Daoy (cell line): ENCODE measurements at places on chromosomes 1 and 21.
A peak's percentile ranks its signal among the peaks of the same experiment; 100 is the strongest.

GRCh38 chr1:113433184-113433583 is 42.9 kb downstream of the MAGI3 start:
- no peak for DNase-seq

- DNase-seq = no peak
Measured at GRCh38 chr1:29532751-29533150, 296.4 kb downstream of the PTPRU start.

DNA sequence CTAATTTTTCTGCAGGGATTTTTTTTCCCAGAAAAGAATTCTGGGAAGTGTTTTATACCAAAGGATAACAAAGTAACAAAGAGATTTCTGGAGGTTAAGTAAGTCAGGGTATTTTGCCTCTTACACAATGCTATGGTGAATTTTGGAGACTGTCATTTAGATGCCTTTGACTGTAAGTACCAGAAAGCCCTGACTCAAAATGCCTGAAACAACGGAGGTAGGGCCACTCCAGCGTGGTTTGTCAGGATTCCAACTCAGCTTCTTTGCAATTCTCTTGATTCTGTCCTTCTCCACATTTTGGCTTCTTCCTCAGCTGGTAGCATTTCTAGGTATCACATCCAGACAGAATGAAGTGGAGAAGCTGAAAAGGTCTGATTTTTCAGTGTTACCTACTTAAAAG is 106.5 kb downstream of the UCHL5 start:
- DNase-seq = peak; percentile 6

GRCh38 chr1:211632117-211632807 is 43.2 kb downstream of the NEK2 start:
- peak; percentile 73 for DNase-seq

- peak; percentile 53 for DNase-seq
Measured at GRCh38 chr1:8412183-8412831, 94.4 kb downstream of the SLC45A1 start.

DNA sequence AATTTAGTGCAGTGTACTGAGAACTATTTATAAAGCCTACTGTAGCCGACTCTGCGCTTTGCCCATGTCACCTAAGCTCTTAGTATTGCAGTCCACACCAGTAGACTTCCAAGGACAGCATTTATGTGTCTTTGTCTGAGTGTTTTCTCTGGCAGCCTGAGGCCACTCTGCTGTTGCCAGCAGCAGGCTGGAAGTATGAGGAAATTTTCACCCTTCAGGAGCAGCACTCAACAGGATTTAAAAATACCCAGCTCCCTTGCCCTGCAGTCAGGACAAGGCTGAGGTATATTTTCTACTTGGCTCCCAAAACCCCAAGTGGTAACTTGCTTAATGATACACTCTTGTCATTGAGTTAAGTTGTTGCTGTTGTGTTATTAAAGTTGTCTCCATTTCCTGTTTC is 230.1 kb downstream of the SRGAP2C start:
- no peak for DNase-seq

DNA sequence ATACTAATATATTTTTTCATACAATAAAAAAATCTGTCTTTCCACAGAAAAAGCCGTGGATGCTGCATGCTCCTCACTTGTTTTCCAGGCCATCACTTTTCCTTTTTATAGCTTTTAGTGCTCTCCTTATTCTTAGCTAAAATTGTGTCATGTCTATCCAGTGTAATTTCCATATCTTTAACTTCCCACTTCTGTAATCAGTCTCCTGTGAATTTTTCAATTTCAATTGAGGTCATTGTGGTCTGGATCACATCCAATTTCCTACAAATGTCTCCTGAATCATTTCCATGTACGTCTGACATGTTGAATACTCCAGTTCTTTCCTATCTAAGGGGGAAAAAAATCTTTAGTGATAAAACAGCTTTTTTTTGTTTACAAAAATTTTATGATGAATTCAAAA is 838.2 kb upstream of the B3GALT2 start:
- peak; percentile 19 for DNase-seq

GRCh38 chr1:45103534-45103933 is 91.5 kb downstream of the UROD start:
- DNase-seq = no peak

DNA sequence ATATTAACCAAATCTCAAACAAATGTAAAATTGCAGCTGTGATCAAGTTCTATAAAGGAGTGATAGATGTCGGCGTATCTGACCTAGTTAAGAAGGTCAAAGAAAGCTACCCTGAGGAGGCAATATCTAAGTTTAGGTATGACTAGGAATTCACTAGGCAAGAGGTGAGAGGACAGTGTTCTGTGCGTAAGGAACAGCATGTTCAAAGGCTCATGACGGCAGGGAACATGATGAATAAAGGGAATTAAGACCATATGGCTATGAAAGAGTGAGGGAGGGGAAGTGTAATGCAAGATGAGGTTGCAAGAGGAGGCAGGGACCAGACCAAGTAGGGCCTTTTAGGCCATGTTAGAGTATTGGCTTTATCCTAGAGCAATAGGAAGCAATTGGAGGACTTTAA is 8.6 kb downstream of the LIX1L start:
- DNase-seq = no peak

DNA sequence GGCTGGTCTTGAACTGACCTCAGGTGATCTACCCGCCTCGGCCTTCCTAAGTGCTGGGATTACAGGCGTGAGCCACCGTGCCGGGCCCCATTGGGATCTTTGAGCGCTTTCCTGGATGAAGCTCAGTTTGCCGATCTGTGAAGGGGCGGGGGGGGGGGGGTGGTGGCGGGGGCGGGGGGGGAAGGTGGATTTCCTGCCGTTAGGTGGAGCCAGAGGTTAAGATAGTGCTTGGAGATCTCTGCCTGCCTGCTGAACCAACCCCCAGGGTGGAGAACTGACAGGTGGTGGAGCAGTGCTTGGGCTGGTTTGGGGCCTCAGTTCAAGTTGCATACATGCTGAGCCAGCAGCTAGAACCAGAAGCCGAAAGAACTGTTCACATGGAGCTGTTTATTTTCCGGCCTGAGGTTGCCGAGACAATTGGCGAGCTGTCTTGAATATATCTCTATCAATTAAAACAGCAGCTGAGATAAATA is 1.7 kb downstream of the TMCC2 start:
- DNase-seq = peak; percentile 78

DNA sequence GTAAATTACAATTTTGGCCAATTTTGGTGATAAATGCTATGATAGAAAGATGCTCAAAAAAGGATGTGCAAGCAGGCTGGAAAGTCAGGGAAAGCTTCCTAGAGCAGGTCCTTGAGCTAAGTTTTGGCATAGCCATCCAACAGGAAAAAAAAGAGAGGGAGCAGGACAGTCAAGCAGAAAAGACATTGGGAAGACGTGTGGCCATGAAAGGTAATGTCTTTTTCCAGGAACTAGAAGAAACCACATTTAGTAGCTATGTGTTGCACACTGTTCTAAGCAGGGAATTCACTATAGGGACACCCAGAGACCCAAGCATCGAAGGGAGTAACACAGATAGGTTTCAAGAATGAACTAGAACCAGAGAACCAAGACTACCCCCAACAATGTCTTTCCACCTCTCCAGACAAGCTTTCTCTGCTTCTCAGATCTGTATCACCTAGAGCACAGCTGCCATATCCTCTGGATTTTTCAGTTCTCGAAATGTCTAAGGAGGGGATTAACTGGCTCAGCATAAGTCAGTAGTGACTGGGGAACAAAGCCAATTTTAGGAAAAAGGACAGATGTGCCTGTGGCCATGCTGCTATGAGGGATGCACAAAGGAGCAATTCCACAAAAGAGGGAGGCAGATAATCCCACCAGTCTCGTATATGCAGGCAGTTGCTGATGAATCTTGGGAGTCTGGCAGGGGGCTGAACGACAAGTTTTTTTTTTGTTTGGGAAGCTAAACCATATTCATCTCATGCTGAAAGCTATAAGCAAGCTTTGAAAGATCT is 97.1 kb upstream of the DAB1 start:
- DNase-seq = no peak

GRCh38 chr1:21294266-21294989 is 4.2 kb upstream of the ECE1 start:
- DNase-seq = peak; percentile 82

- DNase-seq = no peak
Measured at GRCh38 chr1:244030481-244031040, 20.5 kb upstream of the ZBTB18 start.

DNA sequence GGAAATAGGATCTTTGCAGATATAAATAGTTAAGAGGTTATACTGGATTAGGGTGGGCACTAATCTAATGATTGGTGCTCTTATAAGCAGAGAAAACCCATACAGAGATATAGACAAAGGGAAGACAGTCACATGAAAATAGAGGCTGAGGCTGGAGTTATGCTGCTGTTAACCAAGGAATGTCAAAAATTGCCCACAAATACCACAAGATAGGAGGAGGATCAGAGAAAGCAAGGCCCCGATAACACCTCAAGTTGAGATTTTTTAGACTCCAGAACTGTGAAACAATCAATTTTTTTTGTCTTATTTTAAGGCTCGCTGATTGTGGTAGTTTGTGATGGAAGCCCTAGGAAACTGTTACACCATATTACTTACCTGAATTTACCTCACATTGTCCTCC is 513.2 kb downstream of the COL11A1 start:
- DNase-seq = no peak

DNA sequence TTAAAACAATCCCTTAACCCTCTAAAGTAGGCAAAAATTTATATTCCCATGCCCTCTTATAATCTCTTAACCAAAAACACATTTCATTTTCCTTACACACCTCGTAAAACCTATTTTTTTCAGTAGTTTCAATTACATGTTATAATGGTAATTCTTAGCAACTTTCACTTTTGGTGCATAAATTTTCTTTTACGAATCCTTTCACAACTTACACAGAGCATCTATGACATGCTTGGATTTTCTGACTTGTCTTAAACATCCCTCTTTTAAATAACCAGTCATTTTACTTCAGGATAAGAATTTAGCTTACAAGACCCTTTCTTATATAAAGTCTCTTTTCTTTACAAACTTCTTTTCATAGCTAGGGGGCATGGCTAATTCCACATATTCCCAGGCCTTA is 8.9 kb upstream of the MRPL55 start:
- DNase-seq = no peak

DNA sequence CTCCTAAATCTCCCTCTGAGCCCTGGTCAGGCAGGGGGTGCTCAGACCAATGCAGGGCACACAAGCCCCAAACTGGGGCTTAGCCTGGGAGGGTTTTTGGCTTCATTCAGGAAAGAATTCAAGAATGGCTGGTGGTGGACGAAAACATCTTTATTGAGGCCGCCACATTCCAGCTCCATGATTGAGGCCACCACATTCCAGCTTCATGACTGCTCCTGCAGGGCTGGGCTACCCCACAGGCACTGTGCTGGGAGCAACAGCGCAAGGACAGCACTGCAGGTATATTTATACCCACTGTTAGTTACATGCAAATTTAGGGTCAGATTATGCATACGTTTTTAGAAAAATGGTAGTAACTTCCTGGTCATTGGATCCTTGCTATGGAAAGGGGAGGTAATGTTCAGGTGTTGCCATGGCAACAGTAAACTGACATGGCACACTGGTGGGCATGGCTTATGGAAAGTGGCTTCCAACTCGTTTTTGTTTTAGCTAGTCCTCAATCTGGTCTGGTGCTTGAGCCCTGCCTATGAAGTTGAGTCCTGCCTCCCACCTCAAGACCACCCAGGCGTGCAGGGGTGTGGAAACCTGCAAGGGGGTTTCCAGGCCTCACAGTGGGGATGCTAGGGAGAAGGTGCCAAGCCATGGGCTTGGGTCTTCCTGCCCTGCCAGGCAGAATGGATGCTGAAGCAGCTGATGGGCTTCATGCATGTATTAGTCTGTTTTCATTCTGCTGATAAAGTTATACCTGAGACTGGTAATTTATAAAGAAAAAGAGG is 348.7 kb upstream of the AJAP1 start:
- DNase-seq = no peak

DNA sequence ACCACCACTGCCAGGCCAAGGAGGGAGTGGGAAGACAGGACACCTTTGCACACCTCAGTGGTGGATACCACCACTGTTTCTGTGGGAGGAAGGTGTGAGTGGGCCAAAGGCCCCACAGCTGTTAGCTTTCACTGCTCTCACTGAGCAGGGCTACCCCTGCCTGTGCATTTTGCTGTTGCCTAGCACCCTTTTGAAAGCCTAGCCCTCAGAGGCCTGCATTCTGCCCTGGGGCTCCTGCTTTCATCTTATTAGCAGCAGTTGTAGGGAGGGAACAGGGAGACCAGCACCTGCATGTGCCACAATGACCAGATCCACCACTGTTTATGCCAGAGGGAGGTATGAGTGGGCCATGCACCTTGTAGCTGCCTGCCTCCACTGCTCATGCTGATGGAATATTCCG is 110.9 kb upstream of the C21orf91 start:
- DNase-seq = no peak

GRCh38 chr1:117735045-117735992 is 129.5 kb downstream of the TENT5C start:
- DNase-seq = peak; percentile 73

DNA sequence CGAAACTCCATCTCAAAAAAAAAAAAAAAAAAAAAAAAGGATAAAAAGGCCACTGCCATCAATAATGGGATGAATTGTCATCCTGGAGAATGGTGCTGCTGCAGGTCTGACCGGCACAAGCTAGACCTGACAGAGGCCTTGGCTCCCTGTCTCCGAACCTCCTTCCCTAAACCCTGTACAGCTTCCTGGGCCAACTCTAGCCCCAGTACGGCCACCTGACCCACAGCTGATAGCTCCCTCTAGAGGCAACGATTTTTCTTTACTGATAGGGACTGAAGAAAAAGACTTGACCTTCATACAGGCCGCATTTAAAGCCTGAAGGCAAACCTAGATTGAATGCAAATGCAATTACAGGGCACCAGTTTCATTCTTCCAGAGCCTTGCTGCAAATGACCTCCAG is 30.7 kb downstream of the NOL9 start:
- DNase-seq = peak; percentile 43

GRCh38 chr1:53361541-53361961 is 33.7 kb upstream of the LRP8 start:
- no peak for DNase-seq

GRCh38 chr1:83998205-83998497 is 781 bp downstream of the TTLL7 start:
- peak; percentile 63 for DNase-seq

DNA sequence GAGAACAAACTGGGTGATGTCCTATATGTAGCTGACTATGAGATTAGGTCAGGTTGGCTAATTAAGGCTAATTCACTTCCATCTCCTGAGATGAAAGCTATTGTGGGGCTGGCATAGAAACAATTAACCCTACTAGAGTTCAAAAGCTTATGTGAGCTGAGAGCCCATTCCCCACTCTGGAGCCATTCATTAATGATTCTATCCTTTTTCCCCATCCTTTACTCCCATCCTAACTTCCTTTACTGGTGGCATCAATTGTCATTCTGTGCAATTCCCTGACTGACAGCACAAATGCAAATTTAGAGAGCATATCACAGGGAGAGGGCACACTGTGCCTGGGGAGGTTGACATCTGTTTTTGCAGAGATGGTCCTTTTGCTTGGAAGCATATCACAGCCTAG is 103.9 kb downstream of the URB2 start:
- DNase-seq = no peak

GRCh38 chr1:107225706-107226105 is 84.9 kb downstream of the NTNG1 start:
- no peak for DNase-seq

- no peak for DNase-seq
Measured at GRCh38 chr1:186078245-186078644, 296.8 kb downstream of the TPR start.

GRCh38 chr1:15962176-15962575 is 13.7 kb downstream of the ZBTB17 start:
- DNase-seq = no peak

GRCh38 chr1:90614872-90615271 is 102.2 kb downstream of the BARHL2 start:
- no peak for DNase-seq
